ENCODE measurements at places on chromosomes 4 and X. TPM values are rescaled to one million over a fixed set of nuclear protein-coding genes. Genes with fewer than 3 reads are reported as not detected.

GRCh38 chr4:17448689-17449088 is 63.2 kb downstream of the QDPR start:
- peak; percentile 50 for DNase-seq

DNA sequence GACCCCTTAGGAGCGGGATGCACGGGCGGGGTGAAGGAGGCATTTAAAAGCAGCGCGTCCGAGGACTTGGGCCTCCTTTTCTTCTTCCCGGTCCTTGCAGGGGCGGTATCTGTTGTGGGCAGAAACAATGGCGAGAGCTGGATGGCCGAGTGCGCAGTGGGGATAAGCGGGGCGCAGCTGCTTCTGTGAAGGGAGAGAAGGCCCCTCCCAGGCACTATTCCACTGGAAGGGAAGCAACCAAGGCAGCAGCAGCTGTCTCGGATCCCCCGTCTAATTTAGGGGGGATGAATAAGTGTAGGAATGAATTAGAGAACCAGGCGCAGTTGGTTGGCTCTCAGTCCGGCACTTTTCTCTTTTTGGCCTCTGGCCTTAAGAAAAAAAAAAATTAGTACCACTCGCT is 995 bp downstream of the SMARCA5 start:
- DNase-seq, result no peak

DNA sequence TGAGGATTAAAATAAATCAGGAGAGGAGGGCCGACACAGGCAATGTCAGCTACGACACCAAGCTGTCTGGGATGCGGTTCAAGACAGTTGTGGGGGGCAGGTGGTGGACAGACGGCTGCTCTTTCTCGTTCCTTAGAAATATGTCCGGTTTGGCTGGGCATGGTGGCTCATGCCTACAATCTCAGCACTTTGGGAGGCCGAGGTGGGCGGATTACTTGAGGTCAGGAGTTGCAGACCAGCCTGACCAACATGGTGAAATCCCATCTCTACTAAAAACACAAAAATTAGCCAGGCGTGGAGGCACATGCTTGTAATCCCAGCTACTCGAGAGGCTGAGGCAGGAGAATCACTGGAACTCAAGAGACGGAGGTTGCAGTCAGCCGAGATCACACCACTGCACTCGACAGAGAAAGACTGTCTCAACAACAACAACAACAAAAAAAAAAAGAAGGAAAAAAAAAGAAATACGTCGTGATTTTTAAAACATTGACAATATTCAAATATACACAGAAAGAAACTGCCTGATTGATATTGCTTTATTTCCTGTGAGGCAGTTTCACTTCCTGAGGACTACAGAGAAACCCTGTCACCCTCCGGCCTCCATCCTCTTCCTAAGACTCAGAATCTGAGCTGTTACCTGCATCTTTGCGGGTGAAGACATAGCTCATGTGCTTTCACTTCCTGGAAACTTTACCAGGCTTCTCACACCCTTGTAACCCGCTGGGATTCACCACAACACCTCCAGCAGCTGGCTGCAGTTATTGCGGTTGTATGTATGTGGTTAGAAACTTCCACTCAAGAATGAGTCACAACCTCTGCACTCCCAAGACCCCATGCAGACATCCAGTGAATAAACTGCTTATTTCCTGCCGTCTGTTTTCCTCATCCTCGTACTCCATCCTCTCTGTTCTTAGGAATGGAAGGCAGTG is 63.8 kb upstream of the STS start:
- peak; percentile 68 for DNase-seq

DNA sequence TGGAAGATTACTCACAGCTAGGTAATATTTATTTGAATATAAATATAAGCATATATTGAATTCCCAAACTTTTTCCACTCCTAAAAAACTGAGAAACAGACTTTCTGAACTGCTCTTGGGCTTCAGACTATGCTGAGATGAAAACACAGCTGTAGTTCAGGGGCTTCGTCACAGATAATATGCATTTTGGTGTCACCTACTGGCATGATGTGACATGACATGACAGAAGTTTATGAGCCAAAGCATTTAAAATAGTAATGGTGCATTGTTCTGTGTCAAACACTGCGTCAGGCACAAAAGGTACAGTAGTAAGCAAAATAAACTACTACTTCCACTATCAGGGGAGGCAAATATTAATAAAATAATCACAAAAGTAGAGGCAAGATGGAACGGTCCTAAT is 171.3 kb downstream of the BTC start:
- DNase-seq, result no peak

- DNase-seq, result no peak
Observed at GRCh38 chr4:158964114-158964727, 138.7 kb upstream of the RAPGEF2 start.

GRCh38 chr4:3388471-3389232 is 53.1 kb upstream of the HGFAC start:
- DNase-seq, result no peak

- no peak for DNase-seq
Observed at GRCh38 chrX:66914080-66914479, 275.2 kb upstream of the EDA2R start.

GRCh38 chr4:88230461-88230891 is 53.9 kb downstream of the PPM1K start:
- DNase-seq, result no peak

DNA sequence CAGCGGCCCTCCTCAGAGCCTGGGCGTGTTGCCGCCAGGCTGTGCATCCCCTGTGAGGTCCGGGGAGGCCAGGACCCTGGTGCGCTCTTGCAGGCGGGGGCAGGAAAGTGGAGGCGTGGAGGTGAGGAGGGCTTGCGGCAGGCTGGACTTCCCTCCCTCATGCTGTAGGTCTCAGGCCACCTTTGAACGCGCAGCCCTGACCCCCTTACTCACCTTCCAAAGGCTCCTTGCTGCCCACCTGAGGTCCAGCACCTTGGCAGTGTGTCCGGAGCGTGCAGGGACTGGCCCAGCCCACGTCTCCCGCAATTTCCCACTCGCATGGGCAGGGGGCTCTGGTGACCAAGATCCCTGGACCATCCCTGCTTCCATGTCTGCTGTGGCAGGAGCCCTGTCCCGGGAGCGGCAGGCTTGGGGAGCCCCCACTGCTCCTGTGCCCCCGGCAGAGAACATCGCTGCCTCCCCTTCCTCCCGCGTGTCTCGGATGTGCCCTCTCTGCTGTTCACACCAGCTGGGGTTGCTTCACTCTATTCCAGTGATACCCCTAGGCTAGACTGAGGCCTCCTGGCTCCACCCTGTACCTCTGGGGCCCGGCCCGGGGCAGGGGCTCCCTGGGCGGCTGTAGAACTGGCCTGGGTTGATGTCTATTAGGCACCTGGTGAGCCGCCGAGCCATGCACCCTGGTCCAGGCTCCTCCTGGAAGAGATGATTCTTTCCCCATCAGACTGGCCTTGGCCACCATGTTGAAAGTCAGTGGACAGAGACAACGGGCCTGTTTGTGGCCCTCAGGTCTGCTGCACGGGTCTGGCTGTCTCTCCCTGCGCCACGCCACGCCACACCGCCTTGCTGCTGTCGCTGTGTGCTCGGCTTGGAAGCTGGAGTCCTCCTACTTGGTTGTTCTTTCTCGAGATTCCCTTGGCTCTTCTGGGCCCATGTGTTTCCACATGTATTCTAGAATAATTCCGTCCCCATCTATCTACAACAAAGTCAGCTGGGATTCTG is 95.4 kb upstream of the ADRA2C start:
- DNase-seq, result no peak

Gene FOXP3
- not detected for total RNA-seq

Gene PHEX
- 0.41 TPM for total RNA-seq

Gene SLC10A3
- 33.3 TPM for total RNA-seq
